ENCODE measurements at places on chromosomes 2 and 18.

DNA sequence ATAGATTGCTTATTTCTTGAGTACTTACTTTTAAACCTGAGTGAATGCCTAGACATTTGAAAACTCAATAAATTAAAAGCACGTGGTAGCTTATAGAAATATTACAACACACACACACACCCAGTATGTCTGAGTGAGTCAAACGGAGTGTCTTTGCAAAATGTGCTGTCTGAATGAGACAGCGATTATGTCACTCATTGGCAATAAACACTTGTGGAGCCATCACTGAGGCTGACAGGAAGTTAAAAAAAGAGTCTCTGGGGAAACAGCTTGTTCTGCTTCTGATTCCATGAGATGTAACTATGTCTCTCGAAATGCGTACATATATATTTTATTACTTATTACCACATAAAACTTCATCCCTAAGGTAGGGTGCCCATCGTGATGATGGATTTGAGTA lies 22.3 kb upstream of the VPS4B start:
- DNase-seq = no peak

DNA sequence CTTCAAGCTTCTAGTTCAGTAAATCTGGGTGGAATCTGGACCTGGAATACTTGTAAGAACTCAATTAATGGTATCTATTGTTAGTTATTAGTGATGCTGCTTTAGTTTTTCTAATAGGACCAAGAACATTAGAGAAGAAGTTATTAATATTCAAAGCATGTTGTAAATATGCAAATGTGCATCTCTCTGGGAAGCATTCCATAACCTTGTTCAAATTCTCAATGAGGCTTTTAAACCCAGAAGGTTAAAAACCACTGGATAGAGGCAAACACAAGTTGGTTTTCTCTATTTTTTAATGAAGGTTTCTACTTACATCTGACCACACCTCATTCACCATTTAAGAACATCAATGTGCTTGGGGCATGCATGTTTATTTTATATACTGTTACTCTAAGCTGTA lies 16.1 kb upstream of the ACVR1C start:
- DNase-seq = no peak

GRCh38 chr2:227627769-227628168 lies 10.5 kb downstream of the SCYGR4 start:
- no peak for DNase-seq

- no peak for DNase-seq
Measured at GRCh38 chr2:88813612-88814011, 122.1 kb downstream of the RPIA start.

- no peak for DNase-seq
Measured at GRCh38 chr2:202299712-202300111, 34.1 kb downstream of the NOP58 start.

DNA sequence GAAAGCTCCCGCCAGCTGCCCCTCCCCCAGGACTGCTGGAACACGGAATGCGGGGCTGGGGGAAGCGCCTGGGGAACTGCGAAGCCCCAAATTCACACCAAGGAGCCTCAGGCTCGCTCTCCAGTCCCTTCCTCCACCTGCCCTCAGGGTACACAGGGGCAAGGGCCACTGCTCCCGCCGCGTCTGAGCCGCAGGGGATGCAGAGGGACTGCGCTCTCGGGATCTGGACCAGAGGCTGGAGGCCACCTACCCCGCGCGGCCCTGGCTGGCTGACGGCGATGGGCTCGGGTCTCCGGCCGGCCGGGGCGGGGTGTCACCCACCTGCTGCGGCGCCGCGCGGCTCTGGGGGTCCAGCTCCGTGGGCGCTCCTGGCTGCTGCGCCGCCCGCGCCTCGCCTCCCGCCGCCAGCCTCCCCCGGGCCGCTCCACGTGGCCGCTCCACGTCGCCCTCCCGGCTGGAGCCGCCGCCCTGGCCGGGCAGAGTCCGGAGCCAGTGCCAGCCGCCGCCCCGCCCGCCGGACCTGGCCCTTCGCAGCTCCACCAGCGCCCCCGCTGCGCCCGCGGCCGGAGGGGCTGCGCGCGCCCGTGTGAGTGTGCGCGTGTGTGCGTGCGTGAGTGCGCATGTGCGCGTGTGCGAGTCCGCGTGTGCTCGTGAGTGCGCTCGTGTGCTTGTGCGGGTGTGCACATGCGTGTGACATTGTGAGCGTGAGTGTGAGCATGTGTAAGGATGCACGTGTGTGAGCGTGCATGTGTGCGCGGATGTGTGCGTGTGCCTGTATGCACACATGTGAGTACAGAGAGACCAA lies at the start of gene CGREF1:
Gene CGREF1, minus strand, starts transcription at position 604 of the 805 bp plus-strand sequence. CDS start 14,762 bp downstream, outside the sequence.
- peak; percentile 25 for DNase-seq

DNA sequence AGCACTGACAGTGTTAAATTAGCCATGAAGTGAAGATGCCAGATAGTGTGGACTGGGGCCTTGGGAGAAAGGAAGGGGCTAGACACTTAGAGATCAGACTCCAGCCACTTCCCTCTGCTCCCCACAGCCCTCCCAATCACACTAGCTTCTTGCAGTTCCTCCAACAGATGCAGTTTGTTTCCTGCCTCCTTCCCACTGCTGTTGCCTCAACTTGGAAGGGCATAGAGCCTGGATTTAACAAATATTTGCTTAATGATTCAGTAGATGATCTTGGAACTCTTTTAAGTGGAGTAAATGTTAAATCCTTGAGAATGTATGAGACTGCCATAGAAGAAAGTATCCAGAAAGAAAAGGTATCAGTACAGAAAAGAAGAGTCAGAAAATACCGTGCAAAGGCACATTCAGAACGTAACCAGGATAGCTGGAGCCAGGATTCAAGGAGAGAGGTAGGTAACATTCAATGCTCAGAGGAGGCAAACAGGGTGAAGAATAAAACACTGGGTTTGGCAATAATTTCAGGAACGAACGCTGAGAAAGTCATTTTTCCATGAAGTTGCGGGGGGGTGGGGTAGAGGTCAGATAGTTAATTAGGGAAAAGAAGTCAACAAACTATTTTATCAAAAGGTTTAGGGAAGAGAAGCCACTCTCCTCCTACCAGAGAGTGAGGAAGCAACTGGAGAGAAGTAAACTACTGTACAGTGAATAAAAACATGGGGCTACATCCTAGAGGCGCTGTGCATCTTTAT lies 1.3 kb upstream of the BZW1 start:
- no peak for DNase-seq

DNA sequence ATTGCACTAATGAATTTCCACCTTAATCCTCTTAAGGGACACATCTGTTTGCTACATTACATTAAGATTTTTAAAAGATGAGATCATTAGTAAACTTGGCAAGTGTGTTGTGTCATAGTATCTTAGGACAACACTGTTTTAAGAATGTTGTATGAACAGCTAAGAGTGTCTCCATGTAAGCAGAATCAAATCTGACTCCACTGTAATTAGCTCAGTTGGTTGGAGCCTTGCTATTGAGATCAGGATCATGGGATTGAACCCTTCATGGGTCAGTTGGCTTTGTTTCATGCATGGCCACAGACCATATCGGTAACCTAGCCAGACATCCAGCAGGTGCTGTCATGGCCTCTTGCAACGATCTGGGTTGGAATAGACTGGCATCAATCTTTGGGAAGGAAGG lies 5.2 kb downstream of the FHOD3 start:
- DNase-seq = no peak

- peak; percentile 33 for DNase-seq
Measured at GRCh38 chr2:152134488-152135280, 35.8 kb upstream of the CACNB4 start.

DNA sequence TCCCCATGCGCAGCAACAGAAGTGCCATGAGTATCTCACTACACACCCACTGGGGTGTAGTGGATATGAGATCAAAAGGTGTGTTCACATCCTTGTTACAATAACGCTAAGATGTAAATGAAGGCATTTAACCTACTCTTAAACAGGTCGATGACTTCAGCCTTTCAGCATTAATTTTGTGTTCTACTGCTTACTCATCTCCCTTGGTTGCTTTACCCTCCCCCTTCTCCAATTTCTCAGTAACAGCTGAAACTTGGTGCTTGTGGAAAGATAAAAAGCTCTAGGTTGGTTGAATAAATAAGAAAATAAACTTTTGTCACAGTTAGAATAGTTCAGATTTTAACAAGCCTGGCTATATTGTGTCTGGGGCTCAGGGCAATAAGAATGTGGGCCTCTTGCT lies 147.5 kb upstream of the SESTD1 start:
- no peak for DNase-seq

DNA sequence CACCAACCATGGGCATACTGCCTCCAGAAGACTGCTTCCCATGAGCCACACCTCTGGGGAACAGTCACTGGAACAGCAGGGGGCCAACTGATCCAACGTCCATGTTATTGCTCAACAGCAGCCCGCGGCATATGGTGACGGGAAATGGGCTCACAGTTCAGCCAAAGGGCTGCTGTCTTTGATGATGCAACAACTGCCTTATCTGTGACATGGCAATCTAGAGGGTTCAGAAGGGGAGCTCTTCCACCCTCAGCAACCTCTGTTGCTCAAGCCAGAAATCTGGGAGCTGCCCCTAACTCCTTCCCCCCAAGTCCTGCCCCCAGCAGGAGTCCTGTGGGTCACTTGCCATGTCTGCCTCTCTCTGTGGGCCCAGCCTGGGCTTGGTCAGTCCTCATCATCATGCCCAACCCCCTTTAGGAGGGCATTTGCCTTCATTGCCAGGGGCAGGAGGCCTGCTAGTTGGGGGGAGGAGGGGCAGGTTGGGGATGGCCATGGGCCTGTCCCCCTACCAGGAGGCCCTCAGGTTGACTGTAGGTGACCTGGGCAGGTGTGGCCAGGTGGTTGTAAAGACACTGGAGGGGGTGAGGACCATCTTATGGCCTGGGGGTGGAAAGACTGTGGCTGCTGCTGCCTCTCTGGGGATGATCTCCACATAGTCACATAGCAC lies 212.9 kb downstream of the CYP26B1 start:
- DNase-seq = no peak

DNA sequence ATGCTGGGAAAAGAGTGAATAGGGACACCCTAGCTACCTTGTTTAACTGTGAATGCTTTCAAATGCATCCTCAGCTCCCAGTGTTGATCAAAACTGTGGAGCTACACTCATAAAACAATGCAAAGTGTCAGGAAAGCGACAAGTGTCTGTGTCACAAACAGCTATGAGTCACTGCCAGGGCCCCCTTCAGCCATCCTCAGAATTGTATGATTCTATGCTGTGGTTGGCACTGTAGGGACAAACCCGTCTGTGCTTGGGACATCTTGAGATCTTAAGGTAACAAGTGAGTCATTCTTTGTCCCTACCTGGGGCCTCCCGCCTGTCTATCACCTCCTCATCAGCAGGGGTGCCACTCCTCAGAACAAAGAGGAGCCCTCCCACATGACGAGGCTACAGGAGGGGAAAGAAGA lies 42.4 kb downstream of the KLF7 start:
- DNase-seq = peak; percentile 73

- no peak for DNase-seq
Measured at GRCh38 chr2:118425191-118425590, 336.9 kb downstream of the INSIG2 start.

DNA sequence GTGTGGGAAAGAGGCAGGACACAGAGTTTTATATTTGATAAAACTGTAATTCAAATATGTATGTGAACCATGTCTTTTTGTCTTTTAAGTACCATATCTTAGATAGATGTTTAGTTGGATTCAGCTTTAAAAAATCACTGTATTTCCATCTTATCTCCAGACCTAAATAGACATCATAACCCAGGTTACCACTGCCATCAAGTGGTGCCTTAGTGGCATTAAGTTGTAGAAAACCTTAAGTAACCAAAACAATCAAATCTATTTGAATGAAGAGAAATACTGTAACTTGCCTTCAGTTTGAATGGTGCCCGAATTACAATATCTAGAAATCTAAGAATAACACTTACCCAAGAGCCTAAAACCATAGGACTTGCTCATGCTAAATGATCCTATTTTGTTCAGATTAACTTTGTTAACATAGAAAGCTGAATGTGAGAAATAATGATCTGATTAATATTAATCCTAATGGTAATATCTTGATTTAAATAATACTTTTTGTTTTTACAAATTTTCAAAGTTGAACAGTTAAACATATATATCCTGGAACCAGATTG lies 92.5 kb upstream of the MAP2 start:
- no peak for DNase-seq

- DNase-seq = no peak
Measured at GRCh38 chr18:48577478-48578190, 38.8 kb downstream of the CTIF start.

DNA sequence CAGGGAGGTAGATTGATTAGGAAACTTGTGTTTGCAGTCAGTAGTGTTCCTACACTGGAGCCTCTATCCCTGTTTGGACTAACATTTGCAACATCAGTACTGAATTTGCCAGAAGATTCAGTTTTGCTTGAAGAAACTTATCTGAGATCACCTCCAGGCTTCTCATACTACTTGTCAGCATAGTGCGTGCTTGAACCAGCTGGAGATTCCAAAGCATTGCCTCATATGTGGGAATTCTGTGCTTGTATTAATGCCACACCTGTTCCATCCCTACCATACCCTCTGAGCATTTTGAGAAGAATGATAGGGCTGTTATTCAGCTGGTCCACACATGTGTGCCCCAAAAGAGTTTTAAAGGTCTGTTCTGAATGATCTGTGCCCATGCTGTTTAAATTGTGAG lies 148.7 kb downstream of the RAPGEF4 start:
- DNase-seq = no peak

DNA sequence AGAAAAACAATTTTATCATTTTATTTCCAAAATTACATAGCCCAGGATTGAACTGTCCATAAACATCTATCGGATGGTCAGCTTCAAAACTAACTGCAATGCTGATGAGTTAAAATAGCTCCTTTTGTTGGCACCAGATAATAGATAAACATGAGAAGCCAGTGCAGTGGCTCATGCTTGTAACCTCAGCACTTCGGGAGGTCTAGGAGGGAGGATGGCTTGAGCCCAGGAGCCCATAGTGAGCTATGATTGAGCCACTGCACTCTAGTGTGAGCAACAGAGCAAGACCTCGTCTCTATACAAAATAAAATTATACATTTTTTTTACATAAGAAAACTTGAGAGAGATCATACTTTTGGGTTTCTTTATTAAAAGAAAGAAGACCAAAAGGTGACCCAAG lies 34.6 kb upstream of the IMPA2 start:
- DNase-seq = no peak

DNA sequence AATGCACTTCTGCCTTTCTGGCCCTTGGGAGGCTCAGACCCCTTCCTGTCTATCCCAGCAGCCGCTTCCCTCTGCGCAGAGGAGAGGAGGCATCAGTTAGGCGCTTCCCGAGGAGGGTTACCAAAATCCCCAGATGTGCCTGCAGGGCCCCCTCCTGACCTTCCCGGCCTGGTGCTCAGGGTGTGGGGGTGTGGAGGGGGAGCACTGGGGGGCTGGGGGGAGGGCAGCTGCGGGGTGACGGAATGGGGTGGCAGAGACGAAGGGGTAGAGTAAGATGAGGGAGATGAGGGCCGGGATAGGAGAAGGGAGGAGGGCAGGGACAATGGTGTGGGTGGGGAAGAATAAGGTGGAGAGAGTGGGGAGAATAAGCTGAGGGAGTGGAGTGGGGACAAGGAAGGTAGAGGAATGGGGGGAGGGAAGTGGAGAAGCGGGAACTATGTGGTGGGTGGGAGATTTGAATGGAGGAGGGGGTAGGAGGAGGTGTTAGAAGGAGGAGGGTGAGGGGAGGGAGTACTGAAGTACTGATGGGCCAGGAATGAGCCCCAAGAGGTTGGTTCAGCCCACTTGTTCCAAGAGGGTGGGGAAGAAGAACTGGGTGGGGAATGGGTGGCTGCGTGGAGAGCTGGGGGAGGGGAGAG lies 6.5 kb upstream of the ZAP70 start:
- DNase-seq = no peak

GRCh38 chr18:62717169-62717924 lies 2.0 kb downstream of the PHLPP1 start:
- peak; percentile 28 for DNase-seq

Measured in activated naive CD8-positive, alpha-beta T cell treated with anti-CD3 and anti-CD28 coated beads for 36 hours (primary cell).